ENCODE measurements at places on chromosomes 5 and 9.
A peak's percentile ranks its signal among the peaks of the same experiment; 100 is the strongest.

GRCh38 chr5:149679876-149680809 lies 50.0 kb upstream of the PPARGC1B start:
- no peak for DNase-seq

DNA sequence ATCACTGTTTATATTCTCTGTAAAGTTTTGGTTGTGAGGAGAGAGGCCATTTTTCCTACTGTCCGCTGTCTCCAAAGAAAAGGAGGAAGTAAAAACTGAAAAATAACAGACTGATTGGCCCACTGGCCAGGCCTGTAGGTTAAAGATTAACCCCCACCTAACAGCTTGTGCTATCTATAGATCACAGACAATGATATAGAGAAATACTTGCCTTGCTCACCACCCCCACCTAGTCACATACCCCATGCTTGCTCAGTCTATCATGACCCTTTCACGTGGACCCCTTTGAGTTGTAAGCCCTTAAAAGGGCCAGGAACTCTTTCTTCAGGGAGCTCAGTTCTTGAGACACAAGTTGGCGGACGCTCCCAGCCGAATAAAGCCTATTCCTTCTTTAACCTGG lies 357.4 kb downstream of the PRDM9 start:
- no peak for DNase-seq

DNA sequence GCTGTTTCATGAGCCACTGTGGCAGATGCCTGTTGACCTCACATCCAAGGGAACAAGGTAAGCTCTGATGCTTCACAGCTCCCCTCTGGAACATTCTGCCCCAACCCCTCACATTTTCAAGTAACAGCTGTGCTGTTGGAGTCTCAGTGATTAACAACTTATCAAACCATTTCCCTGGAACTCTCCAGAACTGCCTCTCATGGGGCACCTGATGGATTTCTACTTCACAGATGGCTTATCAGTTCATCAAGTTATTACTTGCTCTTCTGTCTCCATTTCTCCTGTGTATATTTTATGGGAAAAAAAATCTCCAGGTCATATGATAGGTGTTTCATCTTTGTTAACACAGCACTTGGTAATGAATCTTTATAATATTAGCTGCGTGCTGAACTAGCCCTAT lies 322.4 kb downstream of the MAN2A1 start:
- DNase-seq: no peak

DNA sequence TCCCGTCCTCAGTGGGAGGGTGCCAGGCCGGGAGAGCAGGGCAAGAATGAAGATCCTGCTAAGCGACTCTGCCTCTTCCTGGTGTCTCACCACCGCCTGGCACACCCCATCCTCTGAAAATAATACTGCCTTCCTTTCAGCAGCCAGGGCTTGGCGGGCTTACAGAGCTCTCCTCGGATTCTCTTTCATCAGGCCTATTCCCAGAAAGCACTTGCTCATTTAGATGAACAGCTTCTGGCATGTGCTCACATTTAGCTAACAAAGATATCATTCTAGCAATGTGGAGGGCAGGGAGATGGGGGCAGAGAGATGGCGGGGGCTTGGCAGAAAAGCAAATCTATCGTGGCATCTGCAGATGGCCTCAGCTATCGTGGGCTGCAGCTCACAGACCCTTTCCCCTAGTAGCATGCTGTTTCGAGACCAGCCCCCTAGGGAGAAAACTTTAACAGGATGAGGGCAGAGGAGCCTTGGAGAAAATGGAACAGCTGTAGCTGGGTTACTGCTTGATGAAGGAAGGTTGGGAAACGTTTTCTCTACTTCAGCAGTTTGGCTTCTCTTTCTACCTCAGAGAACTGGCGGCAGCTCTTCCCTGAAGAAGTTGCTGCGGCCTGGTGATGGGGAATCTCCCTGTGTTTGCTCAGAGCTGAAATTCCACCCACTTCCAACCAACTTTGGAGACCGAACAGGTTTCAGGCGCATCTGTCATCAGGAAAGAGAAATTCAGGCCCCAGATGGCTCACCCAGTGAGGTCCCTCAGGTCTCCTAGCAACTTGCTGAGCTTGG lies 102.1 kb downstream of the TMEM174 start:
- DNase-seq: no peak

GRCh38 chr5:169450464-169450863 lies 133.1 kb upstream of the SPDL1 start:
- DNase-seq: no peak

DNA sequence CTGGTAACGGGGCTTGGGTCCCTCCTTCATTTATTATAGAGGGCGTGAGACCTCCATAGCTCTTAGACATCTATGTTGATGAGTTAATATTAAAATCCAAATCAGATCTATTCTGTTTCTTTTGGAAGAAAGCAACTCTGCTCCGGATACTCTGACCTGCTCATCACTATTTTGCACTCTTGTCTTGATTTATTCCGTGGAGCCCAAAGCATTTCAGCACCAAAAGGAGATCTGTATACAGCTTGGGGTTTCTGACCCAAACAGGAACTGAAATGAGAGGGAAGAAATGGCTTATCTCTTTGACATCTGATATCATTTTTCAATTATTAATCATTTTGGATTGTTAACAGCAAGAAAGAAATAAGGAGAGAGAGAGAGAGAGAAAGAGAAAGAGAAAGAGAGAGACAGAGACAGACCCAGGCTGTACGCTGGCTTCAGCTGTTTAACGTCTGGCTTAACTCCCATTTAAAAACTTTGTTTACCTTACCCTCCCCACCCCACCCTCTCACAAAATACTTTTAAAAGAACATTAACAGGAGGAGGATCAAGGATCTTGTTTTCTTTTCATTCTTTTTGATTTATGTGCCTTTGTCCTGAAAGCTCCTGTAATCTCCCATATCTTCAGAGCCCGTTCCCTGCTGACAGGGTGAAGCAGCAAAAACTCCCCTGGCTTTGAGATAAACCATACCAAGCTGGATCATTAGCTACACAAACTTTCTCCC lies 231.4 kb upstream of the TUT7 start:
- DNase-seq: no peak

DNA sequence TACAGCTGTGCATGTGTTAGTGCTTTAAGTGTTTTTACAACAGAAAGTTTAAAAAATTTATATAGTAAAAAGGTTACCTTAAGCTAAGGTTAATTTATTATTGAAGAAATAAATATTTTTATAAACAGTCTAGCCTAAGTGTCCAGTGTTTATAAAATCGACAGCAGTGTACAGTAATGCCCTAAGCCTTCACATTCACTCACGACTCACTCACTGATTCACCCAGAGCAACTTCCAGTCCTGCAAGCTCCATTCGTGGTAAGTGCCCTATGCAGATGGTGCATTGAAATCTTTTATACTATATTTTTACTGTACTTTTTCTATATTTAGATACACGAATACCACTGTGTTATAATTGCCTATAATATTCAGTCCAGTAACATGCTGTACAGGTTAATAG lies 159.1 kb downstream of the ROR2 start:
- DNase-seq: no peak

- no peak for DNase-seq
Observed at GRCh38 chr9:13367784-13368183, 88.3 kb upstream of the MPDZ start.

- DNase-seq: no peak
Observed at GRCh38 chr9:110021891-110022290, 186.1 kb downstream of the C9orf152 start.

DNA sequence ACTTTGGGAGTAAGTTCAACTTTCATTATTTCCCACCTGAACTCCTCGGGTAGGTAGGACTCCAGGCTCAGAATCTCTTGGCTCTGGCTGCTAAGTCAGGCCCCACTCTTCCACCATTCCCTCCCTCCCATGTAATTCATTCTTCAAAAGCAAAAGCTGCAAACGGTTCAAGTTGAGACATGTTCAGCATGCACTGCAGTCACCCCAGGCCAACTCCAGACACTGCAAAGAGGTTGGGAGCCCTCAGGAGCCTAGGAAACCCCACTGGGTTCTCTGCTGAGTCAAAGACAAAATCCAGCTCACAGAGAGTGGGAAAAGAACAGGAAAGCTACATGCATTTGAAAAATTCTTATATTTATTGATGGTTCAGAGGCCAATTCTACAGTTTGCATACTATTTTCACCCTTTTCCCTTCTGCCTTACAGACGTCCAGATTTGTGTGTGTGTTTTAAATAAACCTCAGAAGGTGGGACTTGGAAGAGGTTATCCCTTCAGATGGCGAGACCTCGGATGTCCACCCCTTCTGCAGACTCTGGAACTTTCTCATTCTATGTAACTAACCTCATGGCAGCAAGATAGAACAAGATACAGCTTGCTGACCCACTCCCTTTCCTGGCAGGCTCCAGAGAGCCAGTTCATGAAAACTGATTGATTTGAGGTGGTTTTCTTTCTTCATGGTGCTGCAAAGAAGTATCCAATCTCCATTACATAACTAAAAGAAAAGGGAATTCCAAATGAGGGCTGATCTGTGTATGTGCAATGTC lies 65.7 kb upstream of the EQTN start:
- no peak for DNase-seq

- no peak for DNase-seq
Observed at GRCh38 chr5:155258161-155258560, 244.6 kb downstream of the KIF4B start.

GRCh38 chr9:129383019-129383560 lies 205.0 kb upstream of the IER5L start:
- DNase-seq: no peak

DNA sequence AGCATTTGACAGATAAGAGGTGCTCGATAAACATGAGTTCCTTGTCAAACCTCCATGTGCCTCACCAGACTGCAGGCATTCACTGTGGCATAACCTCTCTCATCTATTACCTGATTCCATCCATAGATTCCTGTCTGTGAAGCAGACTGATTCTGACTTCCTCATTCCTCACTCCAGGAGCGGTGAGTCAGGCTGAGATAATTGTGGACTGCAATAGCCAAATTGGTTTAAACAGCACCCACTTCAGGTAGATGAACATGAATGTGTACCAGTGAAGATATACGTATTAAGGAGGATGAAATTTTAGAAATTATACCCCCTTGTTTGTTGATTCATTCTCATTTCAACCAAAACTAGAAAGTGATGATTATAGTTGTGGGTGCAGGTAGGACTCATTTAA lies 391.2 kb downstream of the HINT1 start:
- no peak for DNase-seq

- DNase-seq: no peak
Observed at GRCh38 chr9:103734471-103734870, 359.6 kb upstream of the SMC2 start.

DNA sequence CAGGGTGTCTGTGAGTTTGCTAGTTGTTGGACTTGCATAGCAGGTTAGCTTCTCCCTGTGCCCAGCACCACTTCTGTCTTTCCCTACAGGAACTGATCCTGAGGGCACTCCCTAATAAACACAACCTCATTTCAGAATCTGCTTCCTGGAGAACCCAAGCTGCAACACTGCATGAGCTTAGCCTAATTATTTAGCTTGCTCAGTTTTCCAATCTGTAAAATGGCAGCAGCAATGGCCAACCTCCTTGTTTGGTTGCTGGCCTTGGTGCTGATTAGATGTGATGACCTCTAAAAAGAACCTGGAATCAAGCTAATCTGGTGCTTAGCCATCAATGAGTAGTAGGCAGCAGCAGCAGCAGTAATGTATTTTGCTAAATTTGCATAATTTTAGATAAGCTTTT lies 133.9 kb downstream of the ADCY2 start:
- DNase-seq: no peak

DNA sequence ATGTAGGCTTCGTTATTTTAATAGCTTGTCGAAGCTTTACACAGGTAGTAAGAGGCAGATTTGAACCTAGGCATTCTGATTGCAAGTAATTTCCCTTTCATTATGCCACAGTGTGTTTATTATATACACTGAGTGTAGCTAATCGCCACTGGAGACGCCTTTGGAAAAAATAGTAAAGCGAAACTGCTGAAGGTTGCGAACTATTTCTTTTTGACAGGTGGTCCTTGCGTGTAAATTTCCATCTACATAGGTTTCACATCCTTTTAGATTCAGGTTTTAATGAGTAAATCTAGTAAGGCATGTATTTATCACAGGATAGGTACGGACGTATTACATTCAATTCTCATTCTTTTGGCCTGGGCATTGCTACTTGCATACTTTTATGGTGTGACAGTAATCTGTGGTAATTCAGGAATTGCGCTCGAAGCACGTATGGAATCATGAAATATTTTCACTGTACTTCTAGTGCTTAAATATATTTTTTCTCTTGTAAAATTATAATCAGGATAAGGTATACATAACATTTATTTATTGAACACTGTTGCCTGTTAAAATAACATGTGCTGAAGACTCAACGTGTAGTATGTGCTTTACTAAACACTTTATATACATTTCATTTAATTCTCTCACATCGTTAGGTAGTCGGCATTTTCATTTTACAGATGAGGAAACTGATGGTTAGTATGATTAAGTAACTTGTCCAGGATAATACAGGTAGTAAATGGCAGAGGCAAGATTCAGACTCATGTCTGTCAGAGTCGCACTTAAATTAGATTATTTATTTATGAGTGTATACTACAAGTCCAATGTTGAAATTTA lies 1.8 kb downstream of the MARCHF6 start:
- DNase-seq: no peak

DNA sequence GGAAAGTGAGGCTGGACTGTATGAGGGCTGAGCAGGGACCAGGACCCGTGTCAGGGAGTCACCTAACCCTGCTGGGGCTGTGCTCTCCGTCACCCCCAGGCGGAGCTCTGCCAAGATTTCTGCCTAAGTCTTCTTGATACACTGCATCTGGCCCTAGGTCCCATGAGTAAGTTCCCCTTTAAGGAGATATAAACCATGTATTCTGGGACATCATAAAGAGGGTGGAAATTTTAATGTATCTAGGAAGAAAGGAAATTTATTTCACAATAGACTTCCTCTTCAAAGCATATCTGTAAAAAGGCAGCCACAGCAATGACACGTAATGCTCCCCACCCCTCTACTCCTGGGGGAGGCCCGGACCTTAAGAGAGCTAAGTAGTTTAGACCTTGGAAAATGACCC lies 183.4 kb downstream of the FBXL7 start:
- no peak for DNase-seq

GRCh38 chr9:112421771-112422222 lies 41.9 kb downstream of the HSDL2 start:
- no peak for DNase-seq

DNA sequence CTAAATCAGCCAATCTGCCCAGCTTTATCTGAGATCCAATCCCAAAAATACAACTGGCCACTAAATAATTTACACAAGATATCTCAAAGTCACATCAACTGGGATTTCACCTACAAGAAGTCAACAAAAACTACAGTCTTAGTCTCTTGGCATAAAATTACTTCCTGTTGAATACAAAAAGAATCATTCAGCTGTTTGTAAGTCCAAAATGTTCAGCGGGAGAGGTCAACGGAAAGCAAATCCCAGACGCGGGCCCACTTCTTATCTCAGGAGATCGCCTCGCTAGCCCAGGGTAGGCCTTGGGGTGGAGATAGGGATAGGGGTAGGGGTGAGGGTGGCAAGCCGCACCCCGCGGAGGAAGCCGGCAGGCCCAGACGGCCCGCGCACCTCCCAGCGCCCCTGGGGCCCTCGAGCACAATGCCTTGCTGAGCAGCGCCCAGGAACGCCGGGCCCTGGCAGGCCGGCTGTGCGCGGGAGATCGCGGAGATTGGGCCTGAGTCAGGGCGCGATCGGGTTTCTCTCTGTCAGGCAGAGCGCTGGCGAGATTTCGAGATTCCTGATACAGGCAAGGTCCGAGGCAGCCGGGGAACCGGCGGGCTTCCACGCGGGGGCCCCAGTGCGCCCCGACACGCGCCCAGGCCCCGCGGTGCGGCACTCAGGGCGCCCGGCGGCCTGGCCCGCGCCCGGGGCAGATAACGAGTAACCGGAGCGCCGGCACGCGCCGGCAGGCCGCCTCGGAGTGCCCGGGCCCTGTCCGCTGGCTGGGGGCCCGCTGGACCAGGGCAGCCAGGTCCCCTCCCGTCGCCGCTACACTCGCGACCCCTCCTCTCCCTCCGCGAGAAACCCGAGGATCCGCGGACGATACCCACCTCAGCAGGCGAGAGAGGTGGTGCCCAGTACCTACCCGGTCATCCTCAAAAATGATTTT lies 601 bp downstream of the HINT1 start:
- peak; percentile 68 for DNase-seq

All from foreskin melanocyte (primary cell).